ENCODE measurements at places on chromosomes 7 and 10.

- DNase-seq: no peak
These were observed 20.6 kb upstream of the RASSF4 start for GRCh38 chr10:44938956-44939355.

DNA sequence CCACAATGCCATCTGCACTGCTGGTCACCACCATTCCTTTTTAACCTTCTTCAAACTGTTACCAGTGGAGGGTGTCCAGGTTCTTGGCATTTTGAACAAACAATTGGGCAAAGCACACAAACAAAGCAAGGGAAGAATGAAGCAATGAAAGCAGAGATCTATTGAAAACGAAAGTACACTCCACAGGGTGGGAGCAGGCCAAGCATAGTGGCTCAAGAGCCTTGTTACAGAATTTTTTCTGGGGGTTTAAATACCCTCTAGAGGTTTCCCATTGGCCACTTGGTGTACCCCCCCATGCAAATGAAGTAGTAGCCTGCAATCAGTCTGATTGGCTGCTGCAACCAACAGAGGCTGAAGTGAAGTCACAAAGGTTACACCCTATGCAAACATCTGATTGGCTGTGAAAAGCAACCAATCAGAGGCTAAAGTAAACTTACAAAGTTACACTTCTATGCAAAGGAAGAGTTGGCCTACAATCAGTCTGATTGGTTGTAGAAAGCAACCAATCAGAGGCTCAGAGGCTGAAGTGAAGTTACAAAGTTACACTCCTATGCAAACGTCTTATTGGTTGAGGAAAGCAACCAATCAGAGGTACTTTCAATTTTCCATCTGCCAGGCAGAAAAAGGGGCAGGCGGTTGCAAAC lies 103.2 kb upstream of the WAC start:
- DNase-seq: no peak

- no peak for DNase-seq
These were observed 261.4 kb upstream of the ZWINT start for GRCh38 chr10:56622335-56622973.

- DNase-seq: no peak
These were observed 240.8 kb downstream of the ELFN1 start for GRCh38 chr7:1910827-1911226.

DNA sequence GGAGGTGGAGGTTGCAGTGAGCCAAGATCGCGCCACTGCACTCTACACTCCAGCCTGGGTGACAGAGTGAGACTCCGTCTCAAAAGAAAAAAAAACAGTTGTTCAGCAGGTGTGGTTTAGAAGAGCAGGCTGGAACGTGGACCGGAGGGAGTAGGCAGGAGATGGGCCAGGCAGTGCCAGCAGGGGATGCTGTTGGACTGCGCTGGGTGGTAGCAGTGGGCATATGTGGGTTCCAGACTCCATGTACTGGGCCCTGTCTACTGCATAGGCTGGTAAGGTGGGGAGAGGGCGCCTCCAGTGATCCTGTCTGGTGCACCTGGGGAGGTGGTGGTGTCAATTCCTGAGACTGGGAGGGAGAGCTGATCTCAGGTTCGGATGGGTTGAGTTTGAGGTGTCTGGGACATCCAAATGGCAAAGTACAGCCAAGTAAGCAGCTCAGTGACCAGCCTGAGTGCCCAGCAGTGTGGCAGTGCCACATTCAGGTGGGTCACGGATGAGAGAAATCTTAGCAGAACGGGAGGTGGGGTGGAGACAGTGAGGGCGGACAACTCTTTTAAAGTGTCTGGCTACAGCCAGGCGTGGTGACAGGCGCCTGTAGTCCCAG lies 25.9 kb downstream of the SFXN4 start:
- DNase-seq: peak; percentile 10

GRCh38 chr7:130844811-130845580 lies 111.0 kb upstream of the KLF14 start:
- no peak for DNase-seq

GRCh38 chr7:104106108-104106905 lies 101.5 kb downstream of the ORC5 start:
- no peak for DNase-seq

DNA sequence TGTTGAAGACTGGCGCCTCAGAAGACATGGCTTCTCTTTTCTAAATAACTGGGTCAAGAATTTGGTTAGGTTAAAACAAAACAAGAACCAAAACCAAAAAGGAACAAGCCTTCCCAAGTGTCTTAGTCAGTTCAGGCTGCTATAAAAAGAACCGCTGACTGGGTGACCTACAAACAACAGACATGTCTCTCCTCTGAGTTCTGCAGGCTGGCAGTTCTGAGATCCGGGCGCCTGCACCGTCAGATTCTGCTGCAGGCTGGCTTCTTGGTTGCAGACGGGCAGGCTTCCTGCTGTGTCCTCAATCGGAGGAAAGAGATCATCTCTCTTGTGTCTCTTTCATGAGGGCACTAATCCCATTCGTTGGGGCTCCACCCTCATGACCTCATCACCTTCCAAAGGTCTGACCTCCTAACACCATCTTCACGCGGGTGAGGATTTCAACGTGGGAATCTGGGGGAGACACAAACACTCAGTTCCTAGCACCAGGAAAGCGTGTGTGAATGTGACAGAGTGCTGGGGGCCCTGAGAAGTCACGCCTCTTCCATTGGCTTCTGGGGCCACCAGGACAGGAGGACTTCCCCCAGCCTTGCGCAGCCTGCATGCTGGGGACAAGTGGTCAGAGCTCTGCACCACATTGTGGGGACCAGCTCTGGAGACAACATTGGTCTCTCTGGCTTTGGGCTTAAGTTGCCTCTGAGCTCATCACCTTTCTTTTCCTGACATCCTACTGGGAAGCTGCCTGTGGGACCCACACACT lies 63.1 kb downstream of the ASB13 start:
- DNase-seq: no peak

- no peak for DNase-seq
These were observed 100.9 kb upstream of the TAS2R16 start for GRCh38 chr7:123096434-123096833.

- no peak for DNase-seq
These were observed 140.1 kb downstream of the PLXNA4 start for GRCh38 chr7:132436121-132436520.

- DNase-seq: no peak
These were observed 57.2 kb downstream of the PROSER2 start for GRCh38 chr10:11880151-11881029.

- DNase-seq: no peak
These were observed 65.0 kb downstream of the RBM33 start for GRCh38 chr7:155709453-155709852.

GRCh38 chr10:74955796-74956195 lies 129.4 kb downstream of the KAT6B start:
- DNase-seq: no peak

DNA sequence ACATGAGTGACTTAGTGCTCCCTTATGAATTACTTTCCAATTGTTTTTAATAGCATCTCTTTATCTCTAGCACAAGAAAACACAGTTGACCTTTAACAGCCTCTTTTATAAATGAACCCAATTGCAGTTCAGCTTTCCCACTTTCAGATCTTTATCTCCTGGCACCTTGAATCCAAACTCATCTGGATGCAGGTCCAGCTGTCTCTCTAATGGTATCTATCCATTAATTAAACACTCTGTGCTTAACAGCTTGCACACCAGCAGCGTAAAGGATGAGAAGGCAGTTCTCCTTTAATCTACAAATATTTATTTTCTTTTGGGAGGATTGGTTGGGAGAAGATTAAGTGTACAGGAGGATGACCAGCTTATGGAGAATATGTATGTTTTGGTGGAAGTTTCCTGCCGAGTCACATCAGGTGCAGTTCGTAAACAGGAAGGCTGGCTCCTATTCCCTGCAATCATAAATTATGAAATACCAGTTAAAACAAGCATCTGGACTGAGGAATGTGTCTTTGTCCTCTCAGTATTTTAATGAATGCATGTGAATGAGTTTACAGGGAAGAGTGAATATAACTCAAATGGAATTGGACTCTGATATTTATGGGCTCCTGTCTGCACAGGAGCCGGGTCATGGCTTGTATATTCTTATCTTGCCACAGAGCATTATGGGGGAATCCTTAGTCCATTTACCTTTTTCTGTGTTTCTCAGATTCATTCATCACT lies 232.7 kb downstream of the PHF14 start:
- DNase-seq: no peak

DNA sequence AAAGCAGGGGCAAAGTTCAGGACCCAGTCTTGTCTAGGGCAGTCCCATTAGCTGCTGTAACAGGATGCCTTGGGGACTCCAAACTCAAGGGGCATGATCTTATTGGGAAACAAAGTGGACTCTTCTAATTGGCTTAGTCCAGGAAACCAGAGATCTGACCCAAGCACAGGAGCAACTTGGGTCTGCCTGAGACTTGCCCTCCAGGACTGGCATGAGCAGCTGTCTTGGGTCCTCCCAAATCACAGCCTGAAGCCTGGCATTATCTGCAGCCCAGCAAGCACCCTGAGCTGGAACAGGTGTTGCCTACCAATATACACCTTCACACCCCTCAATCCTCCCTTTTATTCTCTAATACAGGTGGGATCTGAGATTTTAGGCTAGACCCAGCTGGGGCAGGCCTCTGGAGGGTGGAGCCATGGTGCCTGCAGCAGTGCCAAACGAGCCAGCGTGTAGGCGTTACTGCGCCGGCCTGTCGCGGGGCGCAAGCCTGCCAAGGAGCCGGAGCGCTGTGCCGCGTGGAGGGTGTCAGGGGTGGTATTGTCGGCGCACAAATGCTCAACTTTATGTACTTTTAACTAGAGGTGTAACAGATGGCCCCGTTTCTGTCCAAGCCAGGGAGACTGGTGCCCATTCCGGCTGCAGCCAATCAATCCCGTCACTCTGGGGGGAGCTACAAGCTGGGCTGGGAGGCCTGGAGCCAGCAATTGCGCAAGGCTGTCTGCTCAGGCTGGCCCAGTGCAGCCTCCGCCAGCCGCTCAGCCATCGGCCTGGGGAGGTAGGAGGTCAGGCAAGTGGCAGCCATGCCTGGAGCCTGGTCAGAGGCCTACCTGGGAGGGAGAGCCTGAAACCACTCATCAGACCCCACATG lies 12.8 kb upstream of the LBX1 start:
- no peak for DNase-seq

DNA sequence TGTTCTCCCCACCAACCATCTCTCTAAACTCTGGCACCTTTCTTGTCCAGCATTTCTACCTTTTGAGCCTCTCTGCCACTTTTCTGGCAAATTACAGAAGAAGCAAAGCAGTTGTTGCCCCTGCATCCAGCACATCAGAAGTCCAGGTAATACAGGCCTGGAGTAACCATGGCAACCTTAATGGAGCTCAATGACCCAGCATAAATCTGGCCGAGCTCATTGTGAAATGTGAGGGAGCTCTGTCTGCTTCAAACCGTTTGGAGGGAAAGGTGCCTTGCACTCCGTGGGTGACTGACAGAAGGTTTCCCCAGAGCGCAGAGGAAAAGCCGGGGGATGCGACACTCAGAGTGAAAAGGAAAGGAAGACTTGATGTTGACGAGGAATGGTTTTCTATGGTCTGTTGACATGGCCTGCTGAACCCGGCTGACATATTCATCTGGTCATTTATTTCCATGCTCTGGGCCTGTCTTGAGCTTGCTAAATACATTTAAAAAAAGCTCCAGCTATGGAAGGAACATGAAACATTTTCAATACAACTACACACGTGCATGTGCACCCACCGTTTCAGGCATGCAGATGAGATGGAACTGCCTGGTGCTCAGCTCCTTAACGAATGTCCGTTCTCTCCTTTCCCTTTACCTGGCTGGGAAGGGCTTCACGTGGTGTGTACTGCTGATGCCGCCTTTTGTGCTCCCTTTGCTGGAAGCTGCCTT lies 74.9 kb downstream of the ADRA2A start:
- DNase-seq: no peak

DNA sequence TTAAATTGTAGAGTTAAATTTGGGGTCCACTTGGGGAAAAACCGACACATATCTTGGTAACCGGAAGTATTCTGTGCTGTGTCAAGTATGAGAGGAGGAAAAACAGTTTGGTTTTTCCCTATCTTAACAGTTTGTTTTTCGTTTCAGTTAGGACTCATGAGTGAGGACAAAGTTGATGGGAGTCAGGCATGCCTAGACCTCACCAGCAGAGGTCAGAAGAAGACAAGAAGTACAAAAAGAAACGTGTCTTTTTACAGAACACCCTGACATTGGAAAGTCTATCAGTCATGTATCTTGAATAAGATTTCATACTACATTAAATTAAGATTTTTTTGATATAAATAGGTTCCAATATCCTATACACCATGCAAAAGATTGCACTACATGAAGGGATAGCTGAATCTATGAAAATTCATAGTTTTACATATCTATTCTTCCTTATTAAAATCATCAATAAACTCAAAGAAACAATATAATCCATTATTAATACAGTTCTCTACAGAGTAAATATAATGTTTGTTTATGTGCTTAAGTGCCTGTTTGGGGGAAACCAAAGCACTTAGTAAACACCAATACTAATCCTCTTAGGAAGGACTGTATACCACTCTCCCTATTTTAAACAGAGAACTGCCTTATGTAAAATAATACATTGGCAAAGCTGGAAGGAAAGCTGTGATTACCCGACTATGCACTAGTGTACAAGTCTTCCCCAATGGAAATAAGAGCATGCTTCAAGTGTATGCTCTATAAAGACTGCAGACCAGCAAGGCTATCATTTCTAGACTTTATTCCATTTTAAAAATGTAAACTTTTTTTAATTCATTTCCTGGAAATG lies 95.6 kb downstream of the USP6NL start:
- peak; percentile 9 for DNase-seq

- DNase-seq: no peak
These were observed at the start of gene AKR1C3 for GRCh38 chr10:5094265-5095205. AKR1C3 (plus strand) TSS chr10:5094414; CDS start chr10:5094445, 31 bp downstream.

- no peak for DNase-seq
These were observed 129.6 kb upstream of the PRPS1L1 start for GRCh38 chr7:18157233-18157632.

DNA sequence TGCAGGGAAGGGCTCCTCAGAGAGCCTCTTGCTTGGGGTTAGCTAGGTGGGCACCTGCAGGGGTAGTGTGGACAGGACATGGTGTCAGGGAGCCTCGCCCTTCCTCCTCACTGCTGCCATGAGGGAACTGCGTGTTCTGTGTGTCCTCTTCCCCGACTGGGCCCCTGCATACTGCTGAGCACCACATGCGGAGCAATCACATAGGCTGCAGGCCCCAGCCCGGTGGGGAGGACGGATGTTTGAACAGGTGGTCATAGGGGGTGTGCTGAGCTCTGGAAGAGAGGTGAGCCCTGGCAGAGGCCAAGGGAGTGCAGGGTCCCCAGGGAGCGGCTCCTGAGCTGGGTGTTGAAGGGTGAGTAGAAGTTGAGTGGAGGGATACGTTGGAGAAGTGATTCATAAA lies 48.3 kb upstream of the ZMIZ2 start:
- DNase-seq: no peak

GRCh38 chr10:29946953-29947700 lies 112.3 kb downstream of the JCAD start:
- no peak for DNase-seq

DNA sequence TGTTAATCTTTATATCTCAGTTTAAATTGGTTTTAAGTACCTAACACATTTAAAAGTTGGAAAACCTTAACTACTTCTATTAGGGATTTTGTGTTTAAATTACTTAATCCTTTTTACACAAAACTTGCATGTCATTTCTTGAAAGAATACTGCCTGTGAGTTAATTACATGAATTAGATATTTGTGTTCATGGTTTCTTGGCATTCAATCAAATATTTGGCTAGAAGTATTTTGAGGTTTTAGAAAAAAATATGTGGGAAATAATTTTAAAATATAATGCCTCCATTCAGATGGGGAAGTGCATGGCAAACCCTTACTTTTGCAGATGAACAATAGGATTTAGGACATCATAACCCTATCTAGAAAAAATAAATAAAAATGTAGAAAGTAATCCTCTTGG lies 186.5 kb upstream of the SEMA3E start:
- no peak for DNase-seq
